ENCODE measurements at places on chromosomes 11 and 22.
A peak's percentile ranks its signal among the peaks of the same experiment; 100 is the strongest.

GRCh38 chr11:86481399-86481798 is 106.7 kb downstream of the CCDC81 start:
- no peak for DNase-seq

- DNase-seq: no peak
Observed at GRCh38 chr11:27061461-27061821, 20.8 kb downstream of the BBOX1 start.

DNA sequence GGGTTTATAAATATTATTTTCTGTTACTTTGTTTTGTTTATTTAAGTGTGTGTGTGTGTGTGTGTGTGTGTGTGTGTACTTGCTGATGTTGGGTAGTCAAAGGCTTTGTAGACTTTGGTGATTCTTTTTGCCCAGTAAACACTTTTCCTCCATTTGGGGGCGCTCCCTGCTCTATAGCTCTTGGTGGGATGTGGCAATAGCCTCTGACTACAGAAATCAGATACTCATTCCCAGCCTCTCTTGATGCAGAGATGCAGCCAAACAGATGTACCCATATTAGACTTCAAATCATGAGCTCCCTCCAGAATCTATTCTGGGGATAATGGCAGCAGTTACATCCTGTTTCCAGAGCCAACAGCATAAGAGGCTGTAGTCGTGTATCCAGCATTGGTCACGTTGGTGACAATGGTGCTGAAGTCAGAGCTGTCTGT is 33.4 kb upstream of the APOL5 start:
- DNase-seq: no peak

GRCh38 chr22:18013947-18014346 is 10.4 kb downstream of the MICAL3 start:
- no peak for DNase-seq

DNA sequence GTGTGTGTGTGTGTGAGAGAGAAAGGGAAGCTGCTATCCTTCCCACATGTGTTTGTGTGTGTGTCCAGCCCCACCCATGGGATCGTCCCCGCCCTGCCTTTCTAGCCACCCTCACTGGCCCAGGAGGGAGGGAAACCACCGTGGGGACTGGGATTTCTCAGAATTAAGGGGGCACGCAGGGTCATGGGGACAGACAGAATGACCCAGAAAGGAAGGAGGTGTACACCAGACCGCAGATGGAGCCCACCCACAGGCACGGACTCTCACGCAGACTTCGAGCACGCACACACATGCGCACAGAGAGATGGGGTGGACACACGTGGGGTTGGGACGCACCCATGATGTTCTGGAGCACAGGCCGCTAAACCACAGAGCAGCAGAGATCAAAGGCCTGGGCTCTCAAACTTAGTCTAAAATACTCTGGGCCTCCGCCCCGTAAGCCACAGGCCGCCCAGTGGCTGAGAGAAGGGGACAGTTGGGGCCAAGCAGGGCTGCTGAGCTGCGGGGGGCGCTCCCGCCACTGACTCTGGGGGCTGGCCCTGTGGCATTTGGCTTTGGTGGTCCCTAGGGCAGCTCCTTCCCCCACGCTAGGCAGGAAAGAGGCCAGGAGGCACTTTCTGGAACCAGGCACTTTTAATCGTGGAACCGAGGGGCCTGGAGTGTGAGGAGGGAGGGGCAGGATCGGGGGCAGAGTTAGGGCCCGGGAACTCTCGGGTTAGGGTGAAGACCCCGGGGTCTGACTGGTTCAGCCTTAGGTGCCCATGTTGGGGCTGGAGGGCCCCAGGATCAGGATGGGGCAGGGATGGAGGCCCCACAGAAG is 1.5 kb downstream of the IFITM5 start:
- no peak for DNase-seq

DNA sequence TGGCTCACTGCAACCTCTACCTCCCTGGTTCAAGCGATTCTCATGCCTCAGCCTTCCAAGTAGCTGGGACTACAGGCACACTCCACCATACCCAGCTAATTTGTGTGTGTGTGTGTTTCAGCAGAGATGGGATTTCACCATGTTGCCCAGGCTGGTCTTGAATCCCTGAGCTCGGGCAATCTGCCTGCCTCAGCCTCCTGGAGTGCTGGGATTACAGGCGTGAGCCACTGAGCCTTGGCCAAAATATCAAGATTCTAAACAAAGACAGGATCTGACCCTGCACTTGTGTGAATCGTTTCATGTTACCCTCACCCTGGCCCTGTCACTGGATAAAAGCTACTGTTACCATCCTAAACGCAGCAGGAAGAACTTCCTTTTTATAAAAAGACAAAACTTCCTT is 15.6 kb upstream of the THY1 start:
- DNase-seq: no peak

- peak; percentile 92 for DNase-seq
Observed at GRCh38 chr11:32435511-32435941, at the start of gene WT1. Gene WT1, minus strand, starts transcription at chr11:32435539.
